ENCODE measurements at places on chromosomes 6 and 20.

DNA sequence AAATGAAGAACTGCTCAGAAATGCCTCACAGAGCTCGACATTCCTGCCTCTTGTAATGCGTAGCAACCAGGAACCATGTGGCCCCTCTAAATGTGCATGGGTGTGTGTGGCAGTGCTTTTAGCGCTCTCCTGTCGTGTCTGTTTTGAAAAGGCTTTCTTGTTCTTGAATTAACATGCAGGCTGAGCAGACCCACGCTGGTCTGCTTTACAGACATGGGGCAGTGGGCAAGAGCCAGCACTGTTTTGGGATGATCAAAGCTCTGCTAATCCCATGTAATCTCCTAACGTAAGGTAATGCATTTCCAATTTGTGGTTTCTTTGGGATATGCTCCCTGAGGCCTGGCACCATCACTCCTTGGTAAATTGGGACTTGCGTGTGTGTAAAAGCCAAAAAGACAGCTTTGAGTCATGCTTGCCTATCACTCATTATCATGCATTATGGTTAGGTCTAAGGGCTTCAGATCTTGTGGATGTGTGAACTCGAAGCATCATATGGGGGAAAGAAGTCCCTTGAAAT lies 11.8 kb downstream of the RIPOR2 start:
- DNase-seq, result no peak

DNA sequence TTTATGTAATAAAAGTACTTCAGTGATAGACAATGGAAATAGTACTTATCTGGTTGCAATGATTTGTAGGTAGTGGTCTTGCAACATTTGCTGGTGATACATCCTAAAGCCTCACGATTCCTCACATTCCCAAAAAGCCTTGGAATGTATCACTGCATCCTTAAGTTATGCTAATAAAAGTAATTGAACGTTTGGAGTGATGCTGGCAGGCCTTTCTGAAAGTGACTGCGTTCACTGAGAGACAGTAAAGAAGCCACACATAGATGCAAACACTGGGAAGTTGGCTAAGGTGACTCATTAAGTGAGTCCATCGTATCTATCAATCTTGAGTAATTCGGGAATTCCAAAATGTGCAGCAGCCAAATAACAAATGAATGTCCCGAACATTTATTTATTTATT lies 444.1 kb upstream of the SOX4 start:
- DNase-seq, result no peak

DNA sequence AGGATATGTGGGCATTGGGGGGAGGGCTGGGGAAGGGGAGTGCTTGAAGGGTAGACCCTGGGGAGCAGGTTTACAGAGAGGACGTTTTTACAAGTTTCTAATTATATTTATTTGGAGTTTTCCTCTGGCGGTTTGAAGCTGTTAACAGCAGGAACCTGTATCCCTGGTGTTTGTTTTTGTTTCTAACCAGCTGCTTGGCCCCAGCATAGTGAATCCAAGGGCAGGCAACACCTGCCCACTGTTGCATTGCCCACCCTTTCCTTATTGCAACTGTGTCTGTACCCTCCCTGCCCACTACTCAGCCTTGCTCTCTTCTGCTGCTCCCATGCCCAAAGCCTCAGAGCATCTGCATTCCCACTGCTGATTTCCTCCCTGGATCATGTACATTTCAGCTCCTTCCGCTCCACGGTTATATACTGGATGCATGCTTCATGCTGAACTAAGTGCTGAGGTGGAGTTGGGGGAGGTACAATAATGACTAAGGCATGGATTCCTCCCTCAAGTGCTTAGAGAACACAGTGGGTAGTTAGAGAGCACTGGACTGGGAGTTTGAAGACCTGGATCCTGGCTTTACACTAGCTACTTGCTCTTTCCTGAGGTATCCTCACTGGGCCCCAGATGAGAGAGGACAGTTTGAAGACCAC lies 6.0 kb downstream of the SCUBE3 start:
- DNase-seq, result no peak

GRCh38 chr6:128491610-128492206 lies 28.7 kb downstream of the PTPRK start:
- no peak for DNase-seq

- no peak for DNase-seq
Observed at GRCh38 chr20:57630061-57630460, 9.8 kb upstream of the ZBP1 start.

- DNase-seq, result peak; percentile 77
Observed at GRCh38 chr6:158849899-158850806, 31.0 kb upstream of the EZR start.

GRCh38 chr6:53487080-53487479 lies 57.8 kb downstream of the GCLC start:
- no peak for DNase-seq

DNA sequence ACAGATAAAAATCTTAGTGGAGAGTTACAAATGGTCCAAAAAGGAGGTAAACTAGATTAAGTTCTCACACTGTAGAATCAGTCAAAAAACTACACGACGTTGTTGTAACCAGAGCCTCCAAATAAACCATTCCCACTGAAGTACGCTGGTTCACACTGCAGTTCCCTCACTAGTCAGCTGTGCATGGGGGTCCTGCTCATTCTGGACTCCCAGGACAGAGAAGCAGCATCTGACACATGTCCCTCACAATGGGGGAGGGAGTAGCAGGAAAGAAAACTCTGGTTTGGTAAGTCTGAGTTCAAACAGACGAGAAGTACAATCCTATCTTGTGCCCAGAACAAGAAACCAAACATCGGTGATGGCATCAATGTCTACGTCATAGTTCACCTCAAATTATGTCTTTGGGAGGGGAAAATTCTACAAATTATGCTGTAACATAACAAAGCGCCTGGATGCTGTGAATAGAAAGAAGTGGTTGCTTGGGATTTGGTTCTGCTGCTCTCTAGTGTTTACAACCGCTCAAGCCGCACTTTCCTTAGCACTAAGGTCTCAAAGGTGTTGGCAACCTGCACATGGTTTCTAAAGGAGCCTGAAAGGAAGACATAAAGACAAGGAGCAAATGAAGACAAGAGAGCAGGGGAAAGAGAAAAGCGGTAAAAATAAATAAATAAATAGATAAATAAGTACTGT lies 208.0 kb downstream of the GMDS start:
- DNase-seq, result no peak

DNA sequence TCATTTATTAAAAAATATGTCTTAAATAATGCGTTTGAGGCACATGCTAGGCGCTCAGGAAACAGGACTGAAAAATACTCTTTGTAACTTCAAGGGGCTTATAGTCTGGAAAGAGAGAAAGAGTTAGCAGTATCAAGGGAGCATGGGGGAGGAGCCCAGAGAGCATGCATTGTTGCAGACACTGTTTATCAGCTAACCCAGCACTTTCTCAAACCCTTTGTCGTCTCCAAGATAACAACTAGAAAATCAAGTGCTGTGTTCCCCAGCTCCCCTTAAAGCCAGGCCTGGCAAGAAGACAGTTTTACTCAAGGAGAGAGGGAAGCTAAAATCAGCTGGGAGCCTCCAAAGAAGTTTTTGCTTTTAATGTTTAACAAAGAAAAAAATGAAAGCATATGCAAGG lies 98.4 kb downstream of the PERP start:
- no peak for DNase-seq

DNA sequence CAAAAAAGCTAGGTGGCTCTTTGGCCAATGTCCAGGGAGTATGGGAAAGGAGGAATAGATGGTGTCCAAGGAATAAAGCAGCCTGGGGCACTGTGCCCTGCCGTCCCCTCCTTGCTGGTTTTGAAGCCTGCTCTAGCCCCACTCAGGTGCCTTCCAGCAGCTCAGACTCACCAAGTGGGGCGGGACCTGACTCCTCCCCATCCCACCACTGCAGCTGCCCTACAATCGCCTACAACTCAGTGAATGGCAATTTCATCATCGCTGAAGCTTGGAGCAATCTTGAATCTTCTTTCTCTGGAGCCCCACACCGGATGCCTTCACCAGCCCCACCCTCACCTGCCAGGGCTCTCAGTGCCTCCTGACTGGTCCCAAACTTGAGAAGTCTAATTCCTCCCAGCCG lies 56.4 kb upstream of the NXT1 start:
- DNase-seq, result no peak

DNA sequence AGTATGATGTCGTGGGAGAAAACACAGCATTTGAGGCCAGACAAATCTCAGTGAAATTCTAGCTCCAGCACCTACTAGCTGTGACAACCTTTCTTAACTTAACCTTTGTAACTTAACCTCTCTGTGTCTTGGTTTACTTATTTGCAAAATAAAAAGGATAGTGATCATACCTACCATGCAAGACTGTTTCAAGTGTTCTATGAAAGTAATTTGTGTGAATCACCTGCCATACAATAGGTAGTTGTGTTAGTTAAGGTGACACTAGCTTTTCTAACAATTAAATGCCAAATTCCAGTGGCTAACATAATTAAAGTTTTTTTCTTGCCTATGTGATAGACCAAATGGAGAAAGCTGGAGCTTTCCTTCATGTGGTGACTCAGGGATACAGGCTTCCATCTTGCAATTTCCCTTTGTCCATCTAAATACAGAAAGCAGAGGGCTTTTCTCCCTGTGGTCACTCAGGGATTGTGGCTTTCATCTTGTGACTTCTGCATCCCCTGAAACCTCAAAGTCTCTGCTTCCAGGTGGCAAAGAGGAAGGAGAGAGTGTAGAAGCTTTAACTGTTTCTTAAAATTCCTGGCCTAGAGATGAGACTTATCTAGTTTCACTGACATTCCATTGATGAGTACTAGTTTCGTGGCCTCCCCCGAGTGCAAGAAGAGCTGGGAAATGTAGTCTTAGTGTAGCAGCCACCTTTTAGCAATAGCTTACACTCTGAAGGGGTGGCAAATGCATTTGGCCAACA lies 311.4 kb downstream of the CLIC5 start:
- peak; percentile 72 for DNase-seq
